ENCODE measurements at places on chromosomes 2 and 18.

DNA sequence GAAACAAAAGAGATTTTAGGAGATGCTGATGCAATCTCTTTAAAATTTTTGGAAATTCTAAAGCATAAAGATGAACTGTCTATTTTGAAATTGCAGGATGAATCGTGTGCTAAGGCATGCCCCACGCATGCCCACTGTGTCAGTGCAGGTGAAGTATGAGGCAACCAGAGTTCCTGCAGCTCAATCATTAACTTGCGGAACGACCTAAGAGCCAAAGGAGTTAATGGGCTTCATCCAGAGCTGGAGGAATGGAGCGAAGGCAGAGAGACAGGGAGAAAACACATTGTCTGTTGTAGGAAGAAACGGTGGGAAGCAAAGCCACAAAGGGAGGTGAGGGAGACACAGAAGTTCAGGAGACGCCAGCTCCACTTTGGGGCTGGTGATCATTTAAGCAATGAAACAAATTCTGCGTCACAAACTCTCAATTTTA is 265.2 kb downstream of the CCDC85A start:
- DNase-seq: peak; percentile 21

DNA sequence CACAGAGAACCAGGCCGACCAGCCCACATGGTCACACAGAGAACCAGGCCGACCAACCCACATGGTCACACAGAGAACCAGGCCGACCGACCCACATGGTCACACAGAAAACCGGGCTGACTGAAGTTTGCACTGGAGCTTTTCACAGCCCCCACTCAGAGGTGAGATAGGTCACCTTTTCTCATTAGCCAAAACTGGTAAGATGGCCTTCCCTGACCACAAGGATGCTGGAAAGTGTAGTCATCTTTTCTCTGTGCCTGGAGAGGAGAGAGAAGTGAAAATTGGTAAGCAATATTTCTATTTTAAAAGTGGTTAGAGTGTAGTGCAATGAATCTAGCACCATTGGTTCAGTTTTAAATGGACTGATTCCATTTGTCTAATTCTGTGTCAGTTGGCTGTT is 247.1 kb downstream of the NEDD4L start:
- DNase-seq: no peak

- DNase-seq: no peak
Observed at GRCh38 chr2:767944-768343, 90.7 kb upstream of the TMEM18 start.

- no peak for DNase-seq
Observed at GRCh38 chr2:25145803-25146202, 22.6 kb downstream of the POMC start.

DNA sequence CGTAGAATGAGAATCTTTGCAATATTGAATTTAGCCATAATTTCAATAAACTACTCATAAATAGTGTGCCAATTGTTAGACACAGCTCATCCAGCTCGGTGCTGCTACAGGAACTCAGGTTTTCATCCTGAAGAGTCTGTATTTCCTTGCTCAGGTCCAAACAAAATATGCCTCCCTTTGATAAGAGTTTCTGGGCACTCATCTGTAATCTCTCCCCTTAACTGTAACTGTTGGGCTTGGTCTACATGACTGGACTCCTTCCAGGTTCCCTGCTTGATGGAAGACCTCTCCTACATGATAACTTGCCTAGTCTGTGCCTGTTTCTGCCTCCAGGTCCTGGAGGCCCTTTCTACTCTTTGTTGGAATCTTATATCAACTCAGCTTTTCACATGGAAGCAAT is 57.9 kb downstream of the GCA start:
- DNase-seq: no peak

- DNase-seq: peak; percentile 46
Observed at GRCh38 chr2:240149943-240150784, 9.7 kb upstream of the OTOS start.

DNA sequence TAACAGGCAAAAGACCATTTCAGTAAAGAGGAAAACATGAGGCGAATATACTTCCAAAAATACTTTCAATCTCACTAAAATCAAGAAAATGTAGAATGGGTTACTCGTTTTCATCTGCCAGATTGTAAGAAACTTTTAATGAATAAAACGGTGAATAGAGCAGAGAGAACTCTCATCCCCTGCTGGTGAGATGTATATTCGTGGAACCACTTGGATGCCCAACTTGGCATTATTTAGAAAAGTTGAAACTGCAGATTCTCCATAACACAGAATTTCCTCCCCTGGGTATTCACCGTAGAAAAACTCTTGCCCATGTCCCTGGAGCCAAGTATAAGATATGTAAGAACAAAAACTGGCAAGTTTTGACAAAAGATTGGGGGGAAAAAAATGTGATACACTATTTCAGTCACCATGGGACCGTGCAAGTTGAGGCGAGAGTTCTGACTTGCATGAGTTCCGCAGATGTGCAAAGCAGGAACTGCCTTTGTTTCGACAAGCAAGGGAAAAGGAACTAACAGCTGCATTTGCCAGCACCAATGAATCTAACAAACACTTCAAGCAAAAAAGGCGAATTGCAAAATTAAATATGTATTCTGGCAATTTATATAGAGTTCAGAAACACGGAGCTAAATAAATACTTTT is 14.8 kb downstream of the TIMM21 start:
- no peak for DNase-seq

DNA sequence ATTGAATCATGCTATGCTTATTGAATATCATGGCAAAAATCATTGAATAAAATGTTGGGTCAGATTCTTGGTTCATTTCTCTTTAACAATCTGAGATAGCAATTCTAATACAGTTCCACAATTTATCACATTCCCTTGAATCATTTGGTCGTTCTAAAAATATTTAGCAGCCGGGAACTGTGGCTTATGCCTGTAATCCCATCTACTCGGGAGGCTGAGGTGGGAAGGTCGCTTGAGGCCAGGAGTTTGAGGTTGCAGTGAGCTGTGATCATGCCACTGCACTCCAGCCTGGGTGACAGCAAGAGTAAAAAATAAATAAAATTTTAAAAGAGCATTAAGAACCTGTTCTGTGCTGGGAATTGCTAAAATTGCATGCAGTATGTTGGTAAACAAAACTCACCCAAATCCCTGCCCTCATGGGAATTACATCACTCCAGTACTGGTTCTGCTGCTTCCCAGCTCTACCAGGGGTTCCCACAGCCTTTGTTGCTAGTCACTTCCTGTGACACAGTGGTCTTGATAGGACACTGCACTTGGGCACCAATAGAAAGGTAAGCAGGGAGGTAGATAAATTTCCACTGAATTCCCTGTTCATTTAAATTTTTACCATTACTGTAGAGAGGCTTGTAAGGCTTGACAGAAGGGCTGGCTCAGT is 200.4 kb downstream of the CTNNA2 start:
- DNase-seq: no peak

- DNase-seq: no peak
Observed at GRCh38 chr2:219079417-219079816, 18.7 kb upstream of the IHH start.

- DNase-seq: no peak
Observed at GRCh38 chr2:223563462-223563861, 38.7 kb downstream of the SCG2 start.

DNA sequence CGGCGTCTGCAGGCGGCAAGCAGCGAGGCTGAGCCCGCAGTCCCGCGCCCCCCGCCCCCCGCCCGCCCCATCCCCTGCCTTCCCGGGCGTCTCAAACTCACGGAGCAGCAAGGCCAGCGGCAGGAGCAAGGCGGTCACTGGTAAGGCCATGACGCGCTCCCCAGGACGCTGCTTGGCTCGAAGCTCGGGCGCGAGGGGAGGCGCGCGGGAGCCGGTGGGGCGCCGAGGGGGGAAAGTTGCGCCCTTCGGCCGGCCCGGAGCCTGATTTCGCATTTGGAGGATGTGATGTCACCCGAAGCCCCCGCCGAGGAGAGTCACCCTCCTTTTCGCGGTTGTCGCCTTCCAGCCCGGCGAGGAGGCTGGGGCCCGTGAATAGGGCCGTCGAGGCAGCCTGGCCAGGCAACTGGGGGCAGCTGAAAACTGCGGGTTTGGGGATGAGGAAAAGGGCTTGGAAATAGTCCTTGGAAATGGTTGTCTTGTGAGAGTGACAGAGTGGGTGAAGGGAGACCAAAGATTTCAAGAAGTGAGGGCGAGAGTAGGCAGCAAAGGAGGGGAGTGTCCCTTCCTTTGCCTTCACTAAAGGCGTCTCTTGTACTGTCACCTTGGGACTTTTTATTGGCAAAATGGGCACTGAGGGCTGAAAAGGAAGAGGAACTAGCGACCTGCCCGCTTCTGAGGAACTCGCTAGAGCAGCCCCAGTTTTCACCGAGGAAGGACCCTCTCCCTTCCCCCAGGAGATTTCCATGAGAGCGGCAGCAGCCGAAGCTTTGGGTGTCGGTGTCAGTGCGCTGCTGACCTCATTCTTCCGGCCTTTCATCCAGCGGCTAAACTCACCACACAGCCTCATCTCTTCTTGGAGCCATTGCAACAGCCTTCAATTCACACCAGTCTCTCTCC is at the start of gene CD8A:
Gene CD8A (minus strand): TSS at position 238 of the 897 bp plus-strand sequence. CDS start 88 bp downstream, at position 150.
- no peak for DNase-seq

DNA sequence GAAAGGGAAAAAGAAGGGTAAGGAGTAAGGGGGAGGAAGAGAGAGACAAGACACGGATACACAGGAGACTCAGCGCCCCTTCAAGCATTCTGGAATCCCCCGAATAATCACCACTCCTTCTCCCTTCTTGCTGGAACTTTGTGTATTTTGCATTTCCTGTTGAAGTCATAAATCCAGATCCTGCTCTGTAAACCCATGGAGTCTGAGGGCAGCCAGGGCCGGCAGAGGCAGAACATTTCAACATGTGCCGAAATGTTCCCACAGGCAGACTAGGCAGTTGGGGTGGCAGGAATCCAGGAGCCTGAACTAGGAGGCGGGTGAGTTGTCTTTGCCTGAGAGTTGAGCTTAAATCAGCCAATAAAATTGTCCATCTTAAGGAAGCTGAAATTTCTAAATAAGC is 193.1 kb downstream of the SH3RF3 start:
- no peak for DNase-seq

- no peak for DNase-seq
Observed at GRCh38 chr2:64650296-64650695, 3.4 kb downstream of the SERTAD2 start.

- DNase-seq: no peak
Observed at GRCh38 chr2:142299021-142299420, 168.2 kb upstream of the LRP1B start.

- no peak for DNase-seq
Observed at GRCh38 chr18:34543356-34543755, 166.7 kb upstream of the DTNA start.

DNA sequence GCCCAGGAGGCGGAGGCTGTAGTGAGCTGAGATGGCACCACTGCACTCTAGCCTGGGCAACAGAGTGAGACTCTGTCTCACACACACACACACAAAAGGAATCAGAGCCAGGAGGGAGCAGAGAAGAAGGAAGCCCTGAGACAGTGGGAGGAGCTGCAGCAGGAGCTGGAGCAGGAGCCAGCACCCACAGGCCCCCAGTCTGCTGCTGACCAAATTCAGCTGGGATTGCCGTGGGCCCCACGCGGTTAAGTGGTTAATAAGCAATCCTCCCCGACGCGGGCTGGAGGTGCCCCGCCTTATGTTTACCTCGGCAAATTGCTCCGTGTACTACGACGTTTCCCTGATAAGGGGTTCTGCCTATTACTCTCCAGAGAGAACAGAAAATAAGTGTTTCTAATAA is 265.3 kb downstream of the TWIST2 start:
- DNase-seq: no peak

DNA sequence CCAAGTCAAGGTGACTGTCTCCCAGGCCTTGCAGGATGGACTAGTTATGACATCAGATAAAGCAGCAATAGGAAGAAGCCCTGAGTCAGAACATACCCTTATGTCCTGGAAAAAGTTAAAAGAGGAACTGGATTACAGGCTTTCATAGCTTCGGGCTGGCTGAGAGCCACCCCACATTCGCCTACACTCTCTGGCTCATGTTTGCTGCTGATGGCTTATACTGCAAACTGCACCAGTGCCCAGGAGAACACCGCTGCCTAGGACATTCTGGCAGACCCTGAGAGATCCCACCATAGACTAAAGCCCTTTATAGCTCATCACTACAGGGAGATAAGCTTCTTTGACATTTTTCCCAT is 20.3 kb downstream of the SLC8A1 start:
- no peak for DNase-seq

- DNase-seq: no peak
Observed at GRCh38 chr2:102306125-102306524, 5.2 kb upstream of the IL1RL1 start.

GRCh38 chr18:7467708-7468466 is 99.2 kb upstream of the PTPRM start:
- DNase-seq: no peak

DNA sequence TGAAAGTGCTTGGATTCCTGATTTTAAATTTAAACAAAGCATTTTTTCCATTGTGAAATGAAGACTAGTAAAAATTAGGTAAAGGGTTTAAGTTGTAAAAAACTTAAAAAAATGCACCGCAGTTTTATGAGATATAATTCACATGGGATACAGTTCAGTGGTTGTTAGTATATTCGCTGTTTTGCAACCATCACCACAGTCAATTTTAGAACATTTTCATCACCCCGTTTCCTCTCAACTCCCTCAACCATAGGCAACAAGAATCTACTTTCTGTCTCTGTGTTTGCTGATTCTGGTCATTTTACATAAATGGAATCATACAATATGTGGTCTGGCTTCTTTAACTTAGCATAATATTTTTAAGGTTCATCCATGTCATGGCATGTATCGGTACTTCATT is 4.0 kb downstream of the DGKD start:
- no peak for DNase-seq

GRCh38 chr2:160736148-160737028 is 242.8 kb upstream of the RBMS1 start:
- DNase-seq: no peak

- DNase-seq: no peak
Observed at GRCh38 chr2:31286230-31286629, 52.3 kb downstream of the EHD3 start.

- no peak for DNase-seq
Observed at GRCh38 chr2:88400037-88400767, 52.3 kb downstream of the FOXI3 start.

- DNase-seq: no peak
Observed at GRCh38 chr2:71807581-71808451, 339.8 kb downstream of the CYP26B1 start.

DNA sequence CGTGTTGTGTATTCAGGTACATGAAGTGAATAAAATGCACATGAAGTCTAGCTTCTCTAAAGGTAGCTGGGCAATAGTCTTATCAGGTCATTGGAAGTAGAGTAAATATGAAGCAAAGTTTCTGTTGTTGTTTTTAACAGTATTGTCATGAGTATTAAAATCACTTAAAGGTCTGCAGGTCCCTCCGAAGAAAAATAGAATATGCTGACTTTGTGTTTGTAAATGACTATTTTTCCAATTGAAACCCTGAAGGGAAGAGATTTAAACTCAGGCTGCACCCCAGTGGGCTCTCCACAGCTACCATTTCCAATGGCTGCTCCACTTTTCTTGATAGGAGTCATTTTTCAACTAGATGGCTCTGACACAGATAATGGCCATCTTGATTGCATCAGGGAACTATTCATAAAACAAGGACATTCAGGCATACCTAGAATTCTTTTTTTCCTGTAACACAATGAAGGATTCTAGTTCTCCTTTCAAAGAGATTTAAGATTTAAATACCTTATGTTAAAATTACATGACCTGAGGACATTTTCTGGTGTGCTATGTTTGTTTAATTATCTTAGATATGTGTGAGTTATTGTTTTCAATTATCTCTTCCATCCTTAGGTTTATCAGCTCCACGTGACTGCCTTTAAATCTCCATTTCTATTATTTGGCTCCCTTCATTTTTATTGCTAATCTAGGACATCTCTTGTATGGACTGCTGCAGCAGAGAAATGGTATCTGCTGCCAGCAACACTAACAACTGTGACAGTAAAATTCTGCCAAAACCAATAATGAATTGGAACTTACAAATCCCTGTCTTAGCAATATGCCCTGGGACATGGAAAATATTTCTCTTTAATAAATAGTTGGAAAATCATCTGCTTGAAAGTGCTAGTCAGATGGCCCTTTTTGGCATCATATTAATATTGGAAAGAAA is 149.2 kb upstream of the NOSTRIN start:
- DNase-seq: no peak

All from neuronal stem cell (in vitro differentiated cells).